ENCODE measurements at places on chromosomes 7 and 10.

DNA sequence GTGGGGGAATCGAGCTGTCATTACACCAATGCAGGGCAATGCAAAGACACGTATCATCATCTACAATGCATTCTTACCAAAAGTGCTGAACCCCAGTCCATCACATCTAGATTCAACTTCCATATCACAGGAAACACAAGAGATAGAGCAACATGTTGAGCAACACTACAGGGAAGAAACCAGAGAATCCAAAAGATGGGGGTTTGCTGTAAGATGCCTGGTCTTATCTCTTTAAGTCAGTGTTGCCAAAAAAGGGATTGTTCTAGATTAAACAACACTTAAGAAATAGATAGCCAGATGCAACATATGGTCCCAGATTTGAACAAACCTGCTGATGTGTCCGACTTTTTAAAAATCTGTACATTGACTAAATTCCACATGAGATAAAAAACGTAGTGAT lies 315.6 kb upstream of the IMMP2L start:
- no peak for DNase-seq

- DNase-seq: no peak
These were observed 22.2 kb upstream of the BMPER start for GRCh38 chr7:33882950-33883670.

DNA sequence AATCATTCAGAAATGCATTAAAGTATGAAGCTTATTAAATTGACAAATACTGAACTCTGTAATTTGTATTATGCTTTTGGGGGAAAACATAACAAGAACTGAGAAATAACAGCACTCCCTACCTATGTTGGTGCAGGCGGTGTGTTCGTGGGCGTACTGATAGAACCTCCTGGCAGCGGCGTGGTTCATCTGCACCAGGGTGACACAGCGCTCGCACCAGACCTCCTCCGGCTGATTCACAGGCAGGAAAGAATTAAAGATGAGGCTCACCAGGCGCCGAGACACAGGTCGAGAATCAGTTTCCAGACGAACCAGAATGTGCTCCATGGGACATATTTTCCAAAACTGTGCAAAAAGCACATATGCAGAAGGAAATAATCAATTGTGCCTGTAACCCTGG lies 40.2 kb downstream of the NCAPG2 start:
- no peak for DNase-seq

GRCh38 chr7:139960157-139960556 lies 102.6 kb downstream of the PARP12 start:
- DNase-seq: no peak

GRCh38 chr10:35369049-35369611 lies 32.8 kb downstream of the CCNY start:
- no peak for DNase-seq

DNA sequence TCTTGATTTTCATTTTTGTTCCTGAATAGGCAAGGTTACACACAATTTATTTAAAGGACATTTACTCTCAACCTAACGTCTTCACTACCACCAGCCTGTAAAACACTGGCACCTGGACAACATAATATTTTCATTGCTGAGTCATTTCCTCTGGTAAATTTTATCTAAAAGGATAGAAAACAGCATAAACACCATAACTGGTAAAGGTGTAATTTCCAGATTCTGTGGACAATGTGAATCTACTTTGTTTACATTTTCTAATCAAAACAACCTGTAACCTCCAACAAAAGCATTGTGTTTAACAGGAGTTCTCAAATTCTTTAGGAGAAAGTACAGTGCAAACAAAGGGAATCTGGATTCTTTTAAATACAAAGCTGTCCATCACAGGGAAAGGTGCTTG lies 472.0 kb upstream of the AKR1E2 start:
- DNase-seq: peak; percentile 33

- no peak for DNase-seq
These were observed 213.2 kb upstream of the RHOBTB1 start for GRCh38 chr10:61157182-61157581.

DNA sequence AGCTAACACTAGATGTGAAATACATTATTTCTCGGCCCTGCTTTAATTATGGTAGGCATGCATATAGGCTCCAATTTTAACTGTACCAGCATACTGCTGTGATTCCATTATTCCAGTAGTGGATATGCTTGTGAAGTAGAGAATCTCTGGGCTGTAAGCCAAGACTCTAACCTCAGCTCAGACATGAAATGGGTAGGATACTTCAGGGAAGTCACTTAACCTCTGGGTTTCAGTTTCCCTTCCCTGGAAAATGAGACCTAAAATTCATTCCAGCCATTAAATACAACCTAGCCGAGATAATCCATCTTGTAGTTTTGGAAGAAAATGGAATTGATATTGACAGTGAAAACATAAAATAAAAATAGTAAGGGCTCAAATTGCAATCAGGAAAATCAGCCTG lies 59.6 kb upstream of the TRIL start:
- DNase-seq: no peak

GRCh38 chr10:102508506-102508905 lies 4.7 kb downstream of the SUFU start:
- DNase-seq: no peak

- DNase-seq: peak; percentile 32
These were observed 628 bp downstream of the MPLKIP start for GRCh38 chr7:40133561-40134427.

DNA sequence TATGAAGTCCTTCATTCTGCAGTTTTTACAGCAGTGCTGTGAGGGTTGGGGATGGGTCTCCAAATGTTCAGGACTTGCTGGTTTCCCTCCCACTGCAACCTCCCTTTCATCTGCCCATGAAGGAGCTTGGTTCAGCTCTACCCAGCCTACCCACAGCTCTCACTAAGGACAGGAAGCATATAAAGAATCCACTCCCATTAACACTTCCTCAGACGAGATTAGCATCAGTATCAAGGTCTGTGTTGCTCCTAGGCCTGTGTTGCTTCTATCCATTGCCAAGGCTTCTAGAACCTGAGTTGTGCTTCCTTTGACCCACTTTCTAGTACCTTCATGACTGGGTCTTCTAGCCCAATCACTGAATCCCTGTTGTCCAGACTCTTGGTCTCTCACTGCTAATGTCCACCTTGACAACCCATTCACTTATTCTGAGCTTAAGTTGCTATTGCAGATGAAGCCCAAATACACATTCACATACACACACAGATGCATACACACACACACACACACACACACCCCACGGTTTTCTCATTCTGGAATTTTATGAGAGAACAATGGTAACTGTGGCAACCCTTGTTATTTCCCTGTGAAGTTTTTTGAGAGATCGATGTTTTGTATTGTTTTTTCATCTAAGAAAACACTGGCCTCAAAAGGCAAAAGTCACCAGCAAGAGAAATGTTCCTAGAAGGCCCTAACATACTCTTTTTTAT lies 248.1 kb downstream of the MTERF1 start:
- no peak for DNase-seq

DNA sequence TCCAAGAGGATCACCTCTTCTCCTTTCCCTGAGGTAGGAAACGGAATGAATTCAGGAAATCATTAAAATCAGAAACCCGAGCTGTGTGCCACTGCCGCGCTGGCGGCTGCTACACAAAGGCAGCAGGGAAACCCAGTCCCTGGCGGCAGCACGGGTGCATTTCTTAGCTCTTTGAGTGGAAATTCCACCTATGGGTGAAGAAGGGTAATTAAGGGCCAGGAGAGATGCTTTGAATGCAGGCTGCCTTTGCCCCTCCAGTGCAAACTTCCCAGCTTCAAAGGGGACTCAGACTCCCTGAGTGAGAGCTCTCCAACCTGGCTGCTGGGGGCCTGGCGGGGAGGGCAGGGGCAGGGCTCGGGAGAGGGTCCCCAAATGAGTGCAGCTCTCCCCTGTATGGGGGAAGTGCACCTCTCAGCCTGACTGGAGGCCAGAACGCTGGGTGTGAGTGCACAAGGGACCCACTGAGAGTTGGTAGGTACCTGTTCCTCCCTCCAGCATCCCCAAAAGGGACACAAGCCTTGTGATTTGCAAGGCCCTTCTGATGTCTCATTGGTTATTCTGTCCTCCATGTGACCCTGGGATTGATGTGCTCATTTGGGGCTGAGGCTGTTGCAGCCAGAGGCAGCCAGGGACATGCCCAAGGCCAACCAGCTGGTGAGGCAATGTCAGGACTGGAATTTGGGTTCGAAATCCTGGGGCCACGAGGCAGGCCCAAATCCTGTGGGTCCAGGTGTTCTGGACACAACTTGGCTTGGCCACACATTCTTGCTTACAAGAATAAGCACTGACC lies 16.3 kb upstream of the ZMIZ1 start:
- DNase-seq: no peak

DNA sequence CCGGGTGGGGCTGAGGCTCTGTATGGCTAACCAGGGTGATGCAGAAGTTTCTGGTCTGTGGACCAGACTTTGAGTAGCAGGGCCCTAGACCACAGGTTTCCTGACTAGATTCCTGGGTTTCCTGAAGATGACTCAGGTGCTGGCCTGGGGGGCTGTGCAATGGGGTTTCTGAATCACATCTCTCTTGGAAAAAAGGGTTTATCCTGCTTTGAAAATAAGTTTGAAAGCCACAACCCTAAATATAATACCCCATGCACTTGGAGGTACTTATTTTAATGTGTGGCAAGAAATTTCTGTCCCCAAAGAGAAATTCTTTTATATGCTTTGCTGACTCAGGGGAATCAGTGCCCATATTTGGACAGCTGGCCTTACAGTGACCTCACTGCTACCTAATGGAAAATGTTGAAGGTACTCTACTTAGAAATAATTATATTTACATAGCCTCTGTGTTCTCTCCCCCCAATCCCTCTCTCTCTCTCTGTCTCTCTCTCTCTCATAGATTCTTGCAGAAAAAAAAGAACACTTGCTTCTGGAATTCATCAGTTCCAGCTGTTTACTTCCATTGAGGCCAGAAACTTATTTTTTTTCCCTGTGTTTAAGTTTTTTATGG lies 184.4 kb upstream of the LYZL2 start:
- DNase-seq: no peak

- no peak for DNase-seq
These were observed 60.4 kb upstream of the INSIG1 start for GRCh38 chr7:155237297-155237696.

Data from CD4-positive, alpha-beta T cell treated with Interleukin-2 at 100 ng/mL for 4 hours (primary cell).